Activated CD4-positive, alpha-beta T cell treated with anti-CD3 and anti-CD28 coated beads, Interleukin-2, amount 10 ng/mL, durations not matched to agents 7 days and 5 days (primary cell): ENCODE measurements at places on chromosomes 3 and 15.

- DNase-seq: no peak
These were observed 69.1 kb downstream of the PEAK1 start for GRCh38 chr15:77350792-77351191.

- no peak for DNase-seq
These were observed 128.4 kb upstream of the ZBED2 start for GRCh38 chr3:111723293-111724215.

- DNase-seq: no peak
These were observed 128.2 kb downstream of the SCAPER start for GRCh38 chr15:76776969-76777368.

DNA sequence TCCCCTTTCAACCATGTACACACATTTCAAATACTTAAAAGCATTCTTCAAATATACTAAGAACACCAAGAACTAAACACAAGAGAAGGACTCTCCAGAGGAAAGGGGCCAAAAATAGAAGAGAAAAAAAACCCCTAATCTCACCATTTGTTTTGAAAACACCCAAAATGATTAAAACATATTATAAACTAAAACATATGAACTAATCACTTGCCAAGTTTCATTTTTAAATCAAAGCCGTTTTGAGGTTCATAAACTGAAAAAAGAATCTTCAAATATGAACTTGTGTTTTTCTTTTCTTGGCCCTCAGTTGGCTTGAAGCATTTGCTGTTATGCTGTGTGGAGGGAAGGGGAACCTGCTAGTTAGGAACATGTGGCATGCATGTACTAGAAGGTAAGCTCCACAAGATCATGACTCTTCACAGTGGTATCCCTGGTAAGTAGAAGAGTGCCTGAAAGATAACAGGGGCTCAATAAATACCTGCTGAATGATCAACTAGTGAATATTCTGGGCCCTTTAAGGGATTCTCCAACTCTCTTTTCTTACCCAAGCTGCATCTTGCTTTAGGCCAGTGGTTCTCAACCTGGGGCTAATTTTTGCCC, 224.5 kb downstream of the TIGIT start:
- no peak for DNase-seq

- no peak for DNase-seq
These were observed 150.1 kb upstream of the CCDC54 start for GRCh38 chr3:107227091-107227490.

DNA sequence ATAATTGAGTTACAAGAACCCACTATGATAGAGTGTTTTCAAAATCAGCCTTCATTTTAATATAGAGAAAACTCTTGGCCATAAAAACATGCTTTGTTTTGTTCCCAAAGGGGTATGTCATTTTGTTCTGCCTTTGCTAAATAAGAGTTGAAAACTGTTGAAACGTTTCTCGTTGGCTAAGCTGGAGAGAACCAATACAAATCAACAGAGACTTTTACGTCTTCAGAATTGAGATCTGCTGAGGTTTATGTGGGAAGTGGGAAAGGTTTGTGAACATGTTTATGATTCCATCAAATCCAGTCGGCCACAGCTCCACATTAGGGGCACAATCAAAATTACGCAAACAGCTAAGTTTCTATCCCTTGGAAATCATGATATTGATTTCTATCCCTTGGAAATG, 102.0 kb downstream of the IGF2BP2 start:
- DNase-seq: no peak

DNA sequence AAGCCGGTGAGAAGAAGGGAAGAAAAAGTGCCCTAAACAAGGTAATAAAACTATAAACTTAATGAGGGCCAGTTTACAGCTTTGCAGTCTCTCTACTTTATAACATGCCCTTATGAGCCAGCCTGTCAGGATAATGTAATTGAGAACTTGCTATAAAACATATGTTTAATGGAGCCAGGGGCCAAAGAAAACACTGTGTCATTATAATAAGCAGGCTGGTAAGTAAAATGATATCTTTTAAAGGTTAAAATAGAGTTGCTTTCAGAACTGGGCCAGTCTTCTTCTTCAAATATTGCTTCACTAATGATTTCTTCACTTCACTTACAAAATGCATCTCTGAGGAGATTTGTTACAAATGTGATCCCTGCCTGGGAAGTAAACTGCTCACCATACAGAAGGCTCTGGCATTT, 192.5 kb downstream of the SHOX2 start:
- no peak for DNase-seq

DNA sequence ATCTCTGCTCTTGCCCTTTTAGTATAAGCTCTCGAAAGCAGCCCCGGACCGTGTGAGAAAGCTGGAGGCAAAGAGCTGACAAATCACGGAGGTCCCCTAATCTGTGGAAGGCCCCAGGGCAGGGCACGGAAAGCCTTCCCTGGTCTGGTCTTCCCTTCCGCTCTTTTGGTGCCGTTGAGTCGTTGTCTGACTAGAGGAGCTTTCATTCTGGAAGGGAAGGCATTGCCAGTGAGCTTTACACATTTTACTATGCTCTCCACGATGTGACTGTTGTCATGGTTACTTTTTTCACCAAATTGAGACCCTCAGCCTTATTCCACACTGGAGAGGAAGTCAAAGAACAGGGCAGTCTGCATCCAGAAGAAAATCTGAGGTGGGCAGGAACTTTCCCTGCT, 71.7 kb downstream of the CYP19A1 start:
- DNase-seq: no peak

- no peak for DNase-seq
These were observed 313.6 kb downstream of the FOXP1 start for GRCh38 chr3:71269906-71270305.

- no peak for DNase-seq
These were observed 86.0 kb downstream of the SEMA5B start for GRCh38 chr3:122941228-122942206.

DNA sequence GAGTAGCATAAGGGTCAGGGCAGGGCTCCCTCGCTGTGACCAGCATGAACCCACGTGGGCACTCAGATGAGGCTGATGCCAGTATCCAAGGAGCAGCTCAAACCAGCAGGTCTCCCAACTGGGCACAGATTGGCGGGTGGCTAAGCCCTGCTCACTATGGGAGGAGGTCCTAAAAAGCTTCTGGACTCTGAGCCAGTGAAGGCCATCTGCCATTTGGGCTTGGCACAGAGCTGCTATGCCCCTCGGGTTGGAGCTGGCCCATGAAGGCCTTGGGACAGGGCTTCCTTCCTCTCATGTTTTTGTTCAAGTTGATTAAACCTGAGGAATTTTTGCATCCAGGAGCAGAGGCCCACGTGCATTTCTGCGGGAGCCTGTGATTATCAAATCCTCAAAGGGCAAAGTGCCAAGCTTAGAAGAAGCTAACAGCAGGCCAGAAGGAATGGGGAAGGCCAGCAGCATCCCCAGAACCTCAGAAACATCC, 4.3 kb upstream of the STRA6 start:
- DNase-seq: no peak

GRCh38 chr3:167732313-167733065, 2.2 kb downstream of the PDCD10 start:
- DNase-seq: no peak
